ENCODE measurements at places on chromosomes 7 and 10.

DNA sequence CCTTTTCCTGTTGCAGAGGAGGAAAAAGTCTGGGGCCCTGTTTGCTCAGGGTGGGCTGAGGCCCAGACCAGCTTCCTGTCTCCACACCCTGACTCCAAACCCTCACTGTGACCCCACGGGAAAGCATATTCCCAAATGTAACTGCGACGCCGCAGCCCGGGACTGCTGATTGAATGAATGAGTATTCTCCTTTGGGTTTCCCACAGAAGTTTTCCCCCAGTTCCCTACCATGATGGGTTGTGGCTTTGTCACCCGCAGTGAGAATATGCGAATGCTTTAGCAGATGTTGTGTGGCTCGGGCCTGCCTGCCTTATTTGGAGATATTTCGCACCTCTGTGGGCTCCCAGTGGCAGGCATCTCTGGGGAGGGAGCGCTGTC is 50.6 kb downstream of the MGMT start:
- no peak for DNase-seq

DNA sequence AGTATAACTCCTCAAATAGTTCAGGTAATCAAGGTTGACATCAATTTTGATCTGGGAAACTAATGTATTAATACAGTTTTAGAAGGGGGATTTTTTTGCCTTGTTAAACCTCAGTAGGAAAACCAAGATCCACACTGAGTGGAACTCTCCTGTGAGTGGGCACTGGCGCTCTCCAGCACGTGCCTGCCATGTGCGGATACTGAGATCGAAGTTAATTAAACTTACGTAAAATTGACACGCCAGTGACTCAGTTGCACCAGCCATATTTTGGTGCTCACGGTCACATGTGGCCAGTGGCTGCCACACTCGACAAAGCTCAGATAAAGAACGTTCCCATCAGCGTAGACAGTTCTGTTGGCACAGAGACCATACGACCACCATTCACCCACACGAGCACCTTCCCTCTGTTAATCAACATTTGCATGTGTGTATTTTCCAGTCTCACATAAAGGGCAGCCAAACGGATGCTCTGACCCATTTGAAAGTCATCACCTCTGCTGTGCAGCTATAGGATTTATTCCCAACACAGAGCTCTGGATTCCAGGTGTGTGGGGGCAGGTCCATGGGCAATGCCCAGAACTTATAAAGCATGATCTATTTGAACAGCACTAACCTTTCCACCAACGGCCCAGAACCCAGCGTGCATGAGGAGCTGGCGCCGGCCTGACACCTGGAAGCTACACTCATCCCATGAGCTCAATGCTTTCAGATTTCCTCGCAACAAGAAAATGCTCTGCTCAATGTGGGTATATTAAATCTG is 77.7 kb downstream of the VIPR2 start:
- no peak for DNase-seq

- DNase-seq = no peak
Observed at GRCh38 chr10:73364964-73365363, 6.3 kb upstream of the CFAP70 start.

GRCh38 chr7:85055906-85056305 is 130.9 kb downstream of the SEMA3D start:
- DNase-seq = no peak

GRCh38 chr7:24798261-24798660 is 41.0 kb upstream of the GSDME start:
- no peak for DNase-seq

GRCh38 chr7:93016681-93017381 is 100.9 kb downstream of the SAMD9 start:
- no peak for DNase-seq

- no peak for DNase-seq
Observed at GRCh38 chr10:95281206-95281605, 9.6 kb downstream of the PDLIM1 start.

- no peak for DNase-seq
Observed at GRCh38 chr7:2545746-2546425, 9.4 kb downstream of the BRAT1 start.

DNA sequence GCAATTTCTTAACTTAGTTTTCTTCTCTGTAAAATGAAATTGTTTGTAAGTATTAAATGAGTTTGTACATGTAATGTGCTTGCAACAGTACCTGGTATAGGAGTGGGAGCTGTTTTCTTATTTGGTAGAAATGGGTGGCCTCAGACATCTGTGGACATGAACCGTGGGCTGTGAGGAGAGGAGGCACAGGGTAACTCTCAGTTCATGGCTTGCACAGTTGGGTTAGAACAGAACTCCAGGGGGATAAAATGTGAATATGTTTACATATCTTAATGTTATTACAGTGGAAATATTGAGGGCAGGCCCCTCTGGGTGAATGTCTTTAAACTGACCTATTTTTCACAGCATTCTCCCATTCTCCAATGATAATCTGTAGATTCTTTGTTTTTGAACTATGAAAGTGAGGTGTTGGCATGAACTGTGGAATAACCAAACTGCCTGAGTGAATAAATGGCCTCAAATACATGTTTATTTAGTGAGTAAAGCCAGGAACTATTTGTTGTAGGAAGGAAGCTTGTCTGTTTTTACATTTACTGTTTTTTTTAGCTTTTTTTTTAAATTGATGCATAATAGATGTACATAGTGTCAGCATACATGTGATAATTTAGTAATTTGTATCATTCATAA is 2.6 kb downstream of the ABCA13 start:
- no peak for DNase-seq
